GM06990 (cell line): ENCODE measurements at places on chromosomes 7 and 10.

DNA sequence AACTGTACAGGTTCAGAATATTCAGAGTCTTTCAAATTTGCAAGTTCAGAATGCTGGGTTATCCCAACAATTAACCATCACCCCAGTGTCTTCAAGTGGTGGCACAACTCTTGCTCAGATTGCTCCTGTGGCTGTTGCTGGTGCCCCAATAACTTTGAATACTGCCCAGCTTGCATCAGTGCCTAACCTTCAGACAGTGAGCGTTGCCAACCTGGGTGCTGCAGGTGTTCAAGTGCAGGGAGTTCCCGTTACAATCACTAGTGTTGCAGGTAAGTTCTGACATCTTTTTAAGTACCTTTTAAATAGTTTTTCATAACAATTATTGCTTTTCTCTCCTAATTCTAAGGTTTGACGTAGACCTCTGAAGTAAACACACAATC, 2.7 kb downstream of the SP4 start:
- no peak for DNase-seq

DNA sequence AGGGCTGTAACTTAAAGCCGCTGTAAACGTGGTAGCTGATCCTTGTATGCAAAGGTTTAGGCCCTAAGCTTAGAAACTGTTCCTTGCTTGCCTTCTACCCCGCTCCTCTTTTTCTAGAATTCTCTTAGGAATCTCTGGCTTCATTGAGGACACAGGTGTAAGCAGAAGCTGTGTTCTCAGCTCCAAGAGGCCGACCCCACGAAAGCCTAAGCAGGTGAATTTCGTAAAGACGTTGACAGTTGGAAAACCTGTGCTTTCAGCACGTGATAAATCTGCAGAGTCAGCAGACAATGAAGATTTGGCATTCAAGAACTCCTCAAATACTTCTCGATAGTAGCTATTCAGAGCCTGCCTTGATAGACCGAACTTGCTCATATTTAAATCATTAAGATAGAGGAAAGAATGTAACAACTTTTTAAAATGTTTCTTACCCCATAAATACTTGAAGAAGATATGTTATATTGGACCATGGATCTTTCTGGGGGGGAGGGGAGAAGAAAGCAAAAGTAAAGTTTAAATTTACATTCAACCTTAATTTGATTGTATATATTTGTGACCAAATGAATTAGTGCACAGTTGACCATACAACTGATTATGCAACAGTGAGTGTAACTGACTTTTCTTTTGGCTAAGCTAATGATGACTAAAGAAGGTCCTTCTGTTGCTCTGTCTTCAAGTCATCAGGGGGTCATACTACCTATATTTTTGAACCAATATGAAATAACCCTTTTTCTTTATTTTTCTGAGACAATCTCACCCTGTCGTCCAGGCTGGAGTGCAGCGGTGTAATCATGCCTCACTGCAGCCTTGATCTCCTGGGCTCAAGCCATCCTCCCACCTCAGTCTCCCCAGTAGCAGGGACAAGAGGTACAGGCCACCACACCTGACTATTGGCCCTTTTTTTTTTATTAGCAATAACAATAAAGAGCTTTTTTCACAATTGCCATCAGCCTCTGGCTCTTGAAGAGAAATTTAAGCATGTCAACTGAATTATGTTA, 1.2 kb upstream of the GDI2 start:
- DNase-seq: no peak

- no peak for DNase-seq
Observed at GRCh38 chr10:61992059-61992460, 90.6 kb downstream of the ARID5B start.

GRCh38 chr10:115092555-115093285, 445 bp upstream of the ATRNL1 start:
- peak; percentile 56 for DNase-seq

DNA sequence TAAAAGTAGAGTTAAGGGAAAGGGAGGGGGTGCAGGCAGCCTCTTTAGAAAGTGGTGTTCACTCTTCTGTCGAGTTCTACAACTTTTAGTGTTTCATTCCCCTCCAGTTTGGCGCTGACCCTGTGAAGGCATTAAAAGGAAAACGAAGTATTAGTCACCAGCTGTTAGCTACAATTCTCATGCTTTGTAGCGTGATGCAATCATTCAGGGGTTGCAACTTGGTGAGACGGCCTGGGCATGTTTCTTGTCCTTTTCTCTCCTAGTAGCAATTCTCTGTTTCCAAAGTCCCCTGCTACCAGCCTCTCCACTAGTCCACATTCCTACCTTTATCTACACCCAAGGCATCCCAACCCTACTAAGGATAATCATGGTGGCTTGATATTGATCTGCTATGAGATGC, 33.7 kb upstream of the DGKI start:
- DNase-seq: no peak

DNA sequence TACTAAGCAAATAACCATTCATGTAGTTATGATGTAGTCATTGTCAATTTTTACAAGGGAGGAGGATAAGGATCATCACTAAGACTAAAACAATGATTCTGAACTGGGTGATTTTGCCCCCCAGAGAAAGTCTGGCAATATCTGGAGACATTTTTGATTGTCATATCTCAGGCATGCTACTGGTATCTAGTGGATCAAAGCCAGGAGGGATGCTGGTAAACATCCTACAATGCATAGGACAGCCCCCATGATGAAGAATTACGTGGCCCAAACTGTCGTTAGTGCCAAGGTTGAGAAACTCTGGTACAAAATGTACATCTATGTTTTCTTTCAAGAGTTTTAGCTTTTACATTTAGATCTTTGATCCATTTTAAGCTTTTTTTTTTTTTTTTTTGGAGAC, 57.3 kb downstream of the GBF1 start:
- DNase-seq: no peak

DNA sequence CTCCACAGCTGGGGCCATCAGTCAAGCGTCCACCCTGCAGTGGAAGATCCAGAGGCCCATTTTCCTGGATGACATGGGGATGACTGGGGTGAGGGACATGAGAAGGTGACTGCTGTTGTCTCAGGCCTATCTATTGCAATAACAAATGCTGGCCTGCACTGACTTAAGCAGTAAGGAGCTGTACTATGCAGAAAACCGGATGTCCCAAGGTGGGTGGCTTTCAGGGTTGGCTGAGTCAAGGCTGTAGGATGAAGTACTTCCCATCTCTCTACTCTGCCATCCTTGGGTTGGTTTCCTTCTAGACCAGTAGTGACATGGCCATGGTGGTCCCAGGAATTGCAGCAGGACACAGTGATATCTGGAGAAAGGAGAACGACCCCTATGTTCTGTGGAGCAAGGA, 48.1 kb downstream of the NEURL1 start:
- DNase-seq: no peak

DNA sequence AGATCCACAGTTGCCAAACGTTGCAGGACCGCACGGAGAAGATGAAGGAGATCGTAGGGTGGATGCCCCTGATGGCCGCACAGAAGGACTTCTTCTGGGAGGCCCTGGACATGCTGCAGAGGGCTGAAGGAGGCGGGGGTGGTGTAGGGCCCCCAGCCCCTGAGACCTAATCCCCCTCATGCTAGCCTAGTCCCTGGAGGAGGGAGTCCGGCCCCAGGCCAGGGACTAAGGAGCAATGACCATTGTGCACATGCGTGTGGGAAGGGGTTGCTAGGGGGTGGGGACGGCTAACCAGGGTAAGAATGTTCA, 1.5 kb upstream of the PCOLCE start:
- no peak for DNase-seq

DNA sequence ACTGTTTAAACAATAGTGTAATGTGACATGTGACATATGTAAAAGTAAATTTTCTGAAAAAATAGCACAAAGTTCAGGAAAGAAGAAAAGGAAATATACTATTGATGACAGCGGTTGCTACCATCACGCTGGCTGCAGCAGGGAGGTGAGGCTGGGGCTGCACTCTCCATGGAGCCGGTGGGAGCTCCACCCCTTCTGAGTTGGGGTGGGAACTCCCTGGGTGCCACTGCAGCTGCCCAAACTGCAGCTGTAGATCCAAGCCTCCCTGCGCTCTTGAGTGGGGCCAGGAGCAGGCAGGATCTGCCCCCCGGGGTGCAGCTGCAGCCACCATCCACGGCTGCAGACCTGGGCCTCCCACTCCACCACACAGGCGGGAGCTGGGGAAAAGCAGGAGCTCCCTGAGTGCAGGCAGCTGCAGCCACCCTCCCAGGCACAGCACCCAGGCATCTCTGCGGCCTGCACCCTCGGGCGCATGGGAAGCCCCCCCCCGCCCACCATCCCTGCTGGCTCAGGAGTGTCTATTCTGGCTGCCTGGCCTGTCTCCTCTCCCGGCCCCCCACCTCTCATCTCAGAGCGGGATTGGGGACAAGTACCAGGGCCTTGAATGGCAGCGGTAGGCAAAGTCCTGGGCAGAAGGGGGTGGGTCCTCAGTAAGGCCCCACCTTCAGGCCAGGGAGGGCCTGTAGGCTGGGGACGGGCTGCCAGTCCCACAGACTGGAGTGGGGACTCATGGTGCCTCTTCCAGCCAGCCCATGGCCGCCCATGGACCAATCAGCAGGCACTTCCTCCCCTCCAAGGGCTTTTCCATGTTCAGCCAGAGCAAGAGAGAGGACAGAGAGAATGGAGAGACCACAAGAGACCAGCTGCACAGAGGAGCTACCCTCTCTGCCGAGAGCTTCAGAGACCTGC, 50.1 kb downstream of the TNS3 start:
- DNase-seq: no peak

- no peak for DNase-seq
Observed at GRCh38 chr10:48494073-48494472, 110.8 kb downstream of the ARHGAP22 start.

DNA sequence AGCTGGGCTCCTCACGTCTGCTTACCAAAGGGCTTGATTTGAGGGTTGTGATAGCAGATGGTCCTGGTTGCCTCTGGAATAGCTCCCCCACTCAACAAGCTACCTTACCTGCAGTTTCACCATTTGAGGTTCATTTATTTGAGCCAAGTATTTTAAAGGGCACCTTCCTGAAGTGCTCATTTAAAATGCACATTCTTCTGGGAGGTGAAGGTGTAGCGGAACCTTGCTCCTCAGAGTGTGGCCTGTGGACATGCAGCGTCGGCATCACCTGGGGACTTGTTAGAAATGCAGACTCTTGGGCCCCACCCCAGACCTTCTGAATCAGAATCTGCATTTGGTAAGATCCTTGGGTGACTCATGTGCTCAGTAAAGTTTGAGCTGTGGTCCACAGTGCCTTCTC, 2.3 kb downstream of the CDH23 start:
- DNase-seq: no peak

DNA sequence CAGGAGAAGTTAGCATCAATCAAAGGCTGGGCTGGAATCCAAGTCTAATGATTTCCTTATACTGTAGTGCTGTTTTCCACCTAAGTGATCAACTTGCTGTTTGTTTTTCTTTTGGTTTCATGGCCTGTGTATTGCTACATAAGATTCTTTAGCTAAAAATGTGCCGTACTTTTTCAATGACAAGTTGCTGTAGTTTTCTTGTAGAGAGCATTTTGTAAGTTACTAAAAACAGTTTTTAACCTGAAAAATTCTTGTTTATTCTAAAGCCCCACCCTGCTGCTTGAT, 1.3 kb downstream of the HELLS start:
- DNase-seq: no peak

DNA sequence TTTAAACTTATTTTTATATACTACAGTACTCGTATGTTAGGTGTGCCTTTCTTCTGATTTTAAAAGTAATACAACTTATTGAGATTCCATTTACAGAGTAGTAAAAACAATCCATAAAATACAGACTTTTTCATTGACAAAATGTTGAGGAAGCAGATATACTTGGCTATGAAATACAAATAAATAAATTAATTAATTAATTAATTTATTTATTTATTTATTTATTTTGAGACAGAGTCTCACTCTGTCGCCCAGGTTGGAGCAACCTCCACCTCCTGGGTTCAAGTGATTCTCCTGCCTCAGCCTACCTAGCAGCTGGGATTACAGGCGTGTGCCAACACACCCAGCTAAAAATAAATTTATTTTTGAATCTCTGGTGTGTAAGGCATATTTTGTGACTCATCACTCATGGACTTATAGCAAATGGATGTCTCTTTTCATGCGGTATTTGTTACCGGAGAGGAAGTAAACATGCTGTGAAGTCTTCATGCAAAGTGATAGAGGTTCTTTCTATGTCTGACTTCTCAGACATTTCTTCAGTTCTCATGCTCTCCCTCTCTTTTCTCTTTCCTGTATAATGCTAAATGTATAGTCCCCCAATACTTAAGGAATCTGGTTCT, 20.2 kb upstream of the SRPK2 start:
- no peak for DNase-seq

DNA sequence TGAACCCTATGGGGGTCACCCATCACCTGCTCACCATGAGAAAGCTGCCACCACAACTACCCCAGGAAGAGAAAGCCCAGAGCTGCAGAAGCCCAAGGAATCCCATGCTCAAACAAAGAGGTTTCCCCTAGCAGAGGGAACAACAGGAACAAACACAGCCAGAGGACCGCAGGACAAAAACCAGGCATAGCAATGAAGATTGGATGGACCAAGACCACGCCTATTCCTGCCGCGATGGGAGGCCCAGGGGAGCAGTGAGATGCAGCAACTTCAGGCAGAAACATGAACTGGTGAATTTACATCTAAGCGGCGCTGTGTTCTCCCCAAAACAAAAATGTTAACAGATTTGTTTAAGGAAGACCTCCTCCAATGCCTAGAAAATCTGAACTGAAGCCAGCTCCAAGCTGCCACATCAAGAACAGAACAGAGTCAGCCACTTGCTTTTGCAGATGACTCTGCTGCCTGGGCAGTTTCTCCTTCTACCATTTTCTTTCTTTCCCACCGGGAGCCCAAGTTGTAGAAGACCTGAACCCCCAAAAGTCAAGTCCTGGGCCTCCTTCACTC, 134.2 kb upstream of the NEBL start:
- no peak for DNase-seq
